CMK (cell line): ENCODE measurements at places on chromosomes 6 and 20.

DNA sequence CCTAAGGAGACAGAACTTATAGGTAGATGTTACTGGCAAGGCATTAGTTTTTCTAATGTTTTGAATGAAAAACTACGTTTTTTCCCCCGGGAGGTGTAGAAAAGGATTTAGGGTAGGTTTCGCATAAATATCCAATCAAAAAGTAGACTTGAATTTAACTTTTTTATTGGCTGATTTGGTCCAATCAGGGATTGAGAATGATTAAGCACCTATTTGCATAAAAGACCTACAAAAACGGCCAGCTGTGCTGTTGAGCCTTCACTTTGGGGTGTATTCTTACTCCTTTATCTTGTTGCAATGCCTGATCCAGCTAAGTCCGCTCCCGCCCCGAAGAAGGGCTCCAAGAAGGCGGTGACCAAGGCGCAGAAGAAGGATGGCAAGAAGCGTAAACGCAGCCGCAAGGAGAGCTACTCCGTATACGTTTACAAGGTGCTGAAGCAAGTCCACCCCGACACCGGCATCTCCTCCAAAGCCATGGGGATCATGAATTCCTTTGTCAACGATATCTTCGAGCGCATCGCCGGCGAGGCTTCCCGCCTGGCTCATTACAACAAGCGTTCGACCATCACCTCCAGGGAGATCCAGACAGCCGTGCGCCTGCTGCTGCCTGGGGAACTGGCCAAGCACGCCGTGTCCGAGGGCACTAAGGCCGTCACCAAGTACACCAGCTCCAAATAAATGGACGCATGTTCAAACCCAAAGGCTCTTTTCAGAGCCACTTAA, 113.5 kb upstream of the BTN3A2 start:
- peak; percentile 68 for DNase-seq

- DNase-seq, result no peak
These were observed 67.3 kb downstream of the FAM229B start for GRCh38 chr6:112154711-112155110.

GRCh38 chr6:137950581-137950980, 83.5 kb downstream of the TNFAIP3 start:
- DNase-seq, result no peak

- DNase-seq, result no peak
These were observed 54.4 kb downstream of the RTN4IP1 start for GRCh38 chr6:106574741-106575458.

GRCh38 chr6:121857551-121857950, 422.1 kb downstream of the GJA1 start:
- DNase-seq, result no peak

GRCh38 chr6:136728976-136729515, 63.2 kb downstream of the MAP3K5 start:
- no peak for DNase-seq

- no peak for DNase-seq
These were observed at the start of gene POM121L2 for GRCh38 chr6:27312146-27312949. TSS of gene POM121L2 (minus strand) at chr6:27312273. CDS start at chr6:27312170, 103 bp downstream.

DNA sequence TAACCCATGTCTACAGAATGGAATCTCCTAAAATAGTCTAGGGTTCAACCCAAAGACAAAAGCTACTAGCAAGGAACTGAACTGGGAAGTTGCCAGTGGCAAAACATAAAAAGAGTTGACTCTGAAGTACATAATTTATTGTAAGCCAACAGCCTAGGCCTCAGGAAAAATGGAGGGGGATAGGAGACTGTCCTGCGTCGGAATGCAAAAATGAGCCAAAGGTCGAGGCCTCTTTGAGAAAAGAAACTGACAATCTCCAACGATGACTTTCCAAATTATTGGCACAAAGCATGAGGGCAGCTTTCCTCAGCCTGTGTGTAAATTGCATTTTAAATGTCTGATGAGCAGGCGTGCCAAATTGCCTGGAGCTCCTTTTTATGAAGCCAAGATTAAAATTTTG, 2.1 kb downstream of the COL12A1 start:
- no peak for DNase-seq

DNA sequence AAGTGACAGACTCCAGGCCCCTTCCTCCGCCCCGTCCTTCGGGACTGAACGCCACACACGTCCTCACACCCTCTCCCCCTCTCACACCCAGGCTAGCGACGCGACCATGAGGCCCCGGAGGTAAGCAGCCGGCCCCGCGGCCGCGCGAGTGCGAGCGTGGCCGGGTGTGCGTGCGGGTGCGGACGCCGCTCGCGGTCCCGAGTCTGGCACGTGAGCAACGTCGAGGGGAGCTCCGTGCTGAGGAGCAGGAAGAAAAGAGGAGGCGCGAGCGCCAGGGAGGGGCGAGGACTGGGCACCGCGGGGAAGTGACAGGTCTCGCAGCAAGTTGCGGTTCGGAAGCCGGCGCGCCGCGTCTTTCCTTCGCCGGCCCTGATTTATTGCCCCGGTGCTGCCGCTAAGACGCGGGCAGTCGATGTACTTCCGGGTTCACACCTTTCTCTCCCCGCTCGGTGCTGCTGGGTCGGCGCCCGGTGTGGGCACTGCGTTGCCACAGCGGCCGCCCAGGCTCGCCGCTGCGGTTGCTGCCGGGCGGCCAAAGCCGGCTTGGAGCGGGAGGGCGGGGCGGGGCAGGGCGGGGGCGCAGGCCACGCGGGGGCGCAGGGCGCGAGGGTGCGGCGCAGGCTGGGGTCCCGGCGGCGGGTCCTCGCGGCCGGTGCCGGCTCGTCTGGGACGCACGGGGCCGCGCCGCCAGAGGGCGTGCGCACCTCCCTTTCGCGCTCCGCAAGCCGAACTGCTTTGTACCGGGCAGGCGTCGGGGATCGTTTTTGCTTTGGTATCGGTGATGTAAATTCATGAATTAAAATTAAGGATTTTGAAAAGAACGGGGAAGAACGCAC, 15.8 kb upstream of the LIN28B start:
- DNase-seq, result no peak

GRCh38 chr6:74170118-74170517, 474.1 kb downstream of the CD109 start:
- no peak for DNase-seq

- no peak for DNase-seq
These were observed 296.8 kb downstream of the UTRN start for GRCh38 chr6:144581812-144582537.

DNA sequence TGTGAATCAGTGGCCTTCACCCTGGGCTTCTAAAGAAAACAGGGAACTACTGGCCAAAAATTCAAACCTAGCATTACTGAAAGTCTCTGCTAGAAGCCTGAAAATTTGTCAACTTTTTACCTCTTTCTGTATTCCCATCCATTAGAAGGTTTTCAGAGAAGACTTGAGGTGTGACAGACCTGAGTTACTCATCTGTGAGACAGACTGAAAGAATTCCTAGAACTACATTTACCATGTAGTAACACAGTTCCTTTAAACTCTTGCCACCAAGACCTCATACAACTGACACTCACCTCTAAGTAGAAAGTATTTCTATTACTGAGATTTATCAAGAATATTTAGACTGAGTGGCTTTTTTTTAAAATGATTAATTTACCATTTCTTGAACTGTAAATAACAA, 4.5 kb downstream of the DPM1 start:
- DNase-seq, result no peak

GRCh38 chr6:158642097-158642601, 2.4 kb downstream of the DYNLT1 start:
- no peak for DNase-seq

DNA sequence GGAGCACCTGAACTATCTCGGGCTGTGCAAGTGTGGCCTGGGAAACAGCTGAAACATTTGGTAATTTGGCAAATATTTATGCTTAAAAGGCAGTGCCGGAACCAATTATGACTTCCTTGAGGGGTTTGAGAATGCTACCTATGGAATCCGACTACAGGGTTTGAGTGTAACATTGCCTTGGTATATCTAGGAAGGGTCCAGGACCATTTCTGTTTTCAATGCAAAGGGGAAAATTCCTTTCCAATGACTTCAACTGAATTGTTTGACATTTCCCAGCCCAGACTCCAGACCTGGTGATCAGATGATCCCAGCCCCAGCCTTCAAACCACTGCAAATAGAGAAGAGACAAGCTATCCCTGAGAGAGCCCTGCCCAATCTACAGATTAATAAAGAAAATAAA, 4.6 kb upstream of the PPP1R3G start:
- DNase-seq, result no peak

- no peak for DNase-seq
These were observed 139.8 kb downstream of the KHDC1L start for GRCh38 chr6:73085443-73085871.

GRCh38 chr6:3912361-3913076, 63.3 kb downstream of the FAM50B start:
- no peak for DNase-seq

DNA sequence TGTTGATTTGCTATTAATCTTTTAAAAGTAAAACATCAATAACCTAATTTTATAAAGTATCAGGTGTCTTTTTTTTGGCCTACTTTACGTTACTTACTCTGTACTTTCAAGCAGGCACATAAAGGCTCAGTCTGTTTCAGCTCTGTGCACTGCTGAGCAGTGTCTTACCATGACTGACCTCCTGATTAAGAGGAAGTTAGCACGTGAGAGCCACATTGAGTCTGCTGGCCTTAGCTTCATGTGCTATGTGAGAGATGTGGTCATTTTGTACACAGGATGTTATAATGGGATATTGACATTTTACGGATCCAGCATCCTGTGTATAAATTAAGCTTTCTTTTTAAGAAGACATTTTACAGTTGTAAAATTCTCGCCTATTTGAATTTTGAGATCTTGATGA, 31.9 kb downstream of the ARID1B start:
- peak; percentile 5 for DNase-seq

DNA sequence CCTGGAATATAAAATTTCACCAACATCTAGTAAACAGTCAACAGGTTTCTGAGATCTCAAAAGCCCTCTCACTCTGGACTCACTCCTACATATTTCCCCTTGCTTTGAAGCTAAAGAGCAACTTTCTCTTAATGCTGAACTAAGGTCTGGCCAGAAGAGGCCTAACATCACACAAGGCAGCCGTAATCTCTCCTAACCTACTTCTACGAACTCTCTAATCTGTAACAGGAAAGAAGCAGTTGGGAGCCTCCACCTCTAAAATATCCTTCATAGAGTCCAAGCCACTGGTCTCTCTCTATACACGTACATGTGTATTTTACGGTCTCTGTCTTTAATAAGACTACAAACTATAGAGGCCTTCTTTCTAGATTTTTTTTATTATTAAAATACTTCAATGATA, 72.0 kb downstream of the REV3L start:
- no peak for DNase-seq

- no peak for DNase-seq
These were observed 35.8 kb downstream of the RREB1 start for GRCh38 chr6:7143476-7143974.

DNA sequence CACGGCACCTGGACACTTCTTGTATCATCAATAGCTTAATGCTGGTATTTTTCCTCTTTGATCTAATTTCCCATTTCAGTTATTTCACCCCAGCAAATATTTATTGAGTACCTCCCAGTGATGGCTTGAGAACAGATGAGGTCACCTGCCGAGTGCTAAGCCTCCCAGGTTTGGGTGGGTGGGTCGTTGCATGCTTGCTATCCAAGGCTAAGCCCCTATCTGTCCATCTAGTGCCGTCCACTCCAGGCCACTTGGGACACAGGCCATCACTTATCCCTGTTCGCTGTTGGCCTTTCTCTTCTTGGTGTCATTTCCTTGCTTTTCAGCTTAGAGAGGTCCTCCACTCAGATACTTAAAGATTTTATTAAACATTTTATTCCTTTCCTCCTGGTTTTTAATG, 10.8 kb upstream of the NNAT start:
- no peak for DNase-seq

GRCh38 chr6:30670760-30671527, 1.9 kb downstream of the DHX16 start:
- DNase-seq, result no peak

- no peak for DNase-seq
These were observed 469 bp downstream of the SYNJ2 start for GRCh38 chr6:157982102-157982562.

GRCh38 chr20:32263398-32263954, 14.0 kb upstream of the KIF3B start:
- DNase-seq, result no peak

DNA sequence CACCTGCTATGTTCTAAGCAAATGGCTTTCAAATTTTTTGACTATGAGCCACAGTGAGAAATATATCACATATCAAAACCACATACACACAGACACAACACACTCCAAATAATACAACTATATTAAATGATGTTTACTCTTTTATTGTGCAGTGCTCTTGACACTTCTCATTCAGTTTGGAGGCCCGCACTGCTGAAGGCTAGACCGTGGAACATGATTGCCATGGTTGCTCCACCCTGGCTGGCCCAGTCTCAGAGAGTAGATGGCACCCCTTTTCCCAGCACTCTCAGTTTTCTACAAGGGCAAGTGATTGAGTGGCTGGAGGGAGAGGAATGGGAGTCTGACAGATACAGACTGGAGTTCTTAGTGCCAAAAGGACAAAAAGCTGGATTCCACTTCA, 86.9 kb downstream of the SH3BGRL2 start:
- DNase-seq, result no peak

DNA sequence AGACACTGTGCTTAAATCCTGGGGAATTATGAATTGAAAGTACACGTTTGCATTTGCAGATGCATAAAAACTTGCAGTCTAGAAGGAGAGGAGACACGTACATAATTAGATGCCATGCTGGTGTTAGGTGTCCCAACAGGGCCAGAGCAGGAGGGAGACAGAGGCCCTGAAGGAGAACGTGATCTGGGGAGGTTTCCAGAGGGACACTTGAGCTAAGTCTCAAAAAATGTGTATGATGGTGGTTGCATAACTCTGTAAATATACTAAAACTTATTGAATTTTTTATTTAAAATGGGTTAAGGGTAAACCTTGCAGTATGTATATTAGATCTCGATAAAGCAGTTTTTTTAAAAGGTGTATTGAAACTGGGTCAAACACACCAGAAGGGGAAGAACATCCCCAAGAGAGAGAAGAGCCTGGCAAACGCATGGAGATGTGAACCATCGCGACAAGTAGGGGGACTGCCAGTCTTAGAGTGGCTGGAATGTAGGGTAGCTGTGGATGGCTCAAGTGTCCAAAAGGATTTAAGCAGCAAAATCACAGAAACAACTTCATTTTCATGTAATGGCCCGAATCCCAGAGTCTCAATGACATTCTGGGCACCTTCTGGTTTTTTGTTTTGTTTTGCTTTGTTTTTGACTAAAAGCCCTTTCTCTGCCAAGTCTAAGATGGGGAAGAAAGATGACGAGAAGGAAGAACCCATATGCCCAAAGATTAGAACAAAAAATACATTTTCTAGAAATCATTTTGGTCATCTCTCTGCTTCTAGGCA, 15.3 kb downstream of the TRAF3IP2 start:
- DNase-seq, result no peak

- no peak for DNase-seq
These were observed 178.9 kb upstream of the ARID1B start for GRCh38 chr6:156598071-156598854.
